ENCODE measurements at places on chromosomes 12 and 14.
A peak's percentile ranks its signal among the peaks of the same experiment; 100 is the strongest.

DNA sequence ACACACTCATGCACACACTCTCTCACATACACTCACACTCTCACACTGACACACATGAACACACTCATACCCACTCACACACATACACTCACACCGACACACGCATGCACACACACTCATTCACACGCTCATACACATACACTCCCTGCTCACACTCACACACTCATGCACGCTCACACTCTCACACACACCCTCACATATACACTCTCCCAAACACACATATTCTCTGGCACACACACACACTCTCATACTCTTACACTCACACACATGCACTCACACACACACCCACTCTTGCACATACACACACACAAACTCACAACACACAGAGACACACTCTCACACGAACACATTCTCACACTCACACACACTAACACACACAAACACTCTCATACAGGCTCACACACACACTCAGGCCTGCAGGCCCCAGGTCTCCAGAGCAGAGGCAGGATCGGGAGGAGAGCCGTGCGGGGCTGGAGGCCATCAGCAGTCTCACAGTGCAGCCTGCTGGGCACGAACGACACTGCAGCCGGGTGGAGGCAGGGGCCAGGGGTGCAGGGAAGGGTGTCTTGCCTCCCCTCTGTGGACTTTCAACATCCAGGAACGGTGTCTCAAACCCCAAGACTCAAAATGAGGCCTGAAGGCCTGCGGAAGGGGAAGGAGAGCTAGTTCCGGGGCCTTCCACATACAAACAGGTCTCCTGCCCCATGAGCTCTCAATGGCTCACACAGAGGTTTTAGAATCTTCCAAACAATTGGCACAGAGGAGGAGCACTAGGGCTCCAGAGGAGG is 148.7 kb downstream of the ANO2 start:
- DNase-seq: no peak

- no peak for DNase-seq
Observed at GRCh38 chr14:71541973-71542690, 390.1 kb upstream of the RGS6 start.

GRCh38 chr12:88227871-88228270 is 85.8 kb downstream of the TMTC3 start:
- DNase-seq: no peak

GRCh38 chr12:100473716-100474150 is at the start of gene NR1H4:
NR1H4 (plus strand) TSS chr12:100473866; CDS start chr12:100493324, 19,458 bp downstream.
- DNase-seq: peak; percentile 40

Data from astrocyte of the cerebellum (primary cell).